ENCODE measurements at places on chromosomes 3 and 15.

GRCh38 chr3:67093305-67093704 lies 95.2 kb downstream of the KBTBD8 start:
- DNase-seq: no peak

GRCh38 chr15:66765478-66766281 lies 63.6 kb downstream of the SMAD6 start:
- no peak for DNase-seq

- no peak for DNase-seq
Measured at GRCh38 chr15:23642413-23643044, 5.1 kb downstream of the MAGEL2 start.

DNA sequence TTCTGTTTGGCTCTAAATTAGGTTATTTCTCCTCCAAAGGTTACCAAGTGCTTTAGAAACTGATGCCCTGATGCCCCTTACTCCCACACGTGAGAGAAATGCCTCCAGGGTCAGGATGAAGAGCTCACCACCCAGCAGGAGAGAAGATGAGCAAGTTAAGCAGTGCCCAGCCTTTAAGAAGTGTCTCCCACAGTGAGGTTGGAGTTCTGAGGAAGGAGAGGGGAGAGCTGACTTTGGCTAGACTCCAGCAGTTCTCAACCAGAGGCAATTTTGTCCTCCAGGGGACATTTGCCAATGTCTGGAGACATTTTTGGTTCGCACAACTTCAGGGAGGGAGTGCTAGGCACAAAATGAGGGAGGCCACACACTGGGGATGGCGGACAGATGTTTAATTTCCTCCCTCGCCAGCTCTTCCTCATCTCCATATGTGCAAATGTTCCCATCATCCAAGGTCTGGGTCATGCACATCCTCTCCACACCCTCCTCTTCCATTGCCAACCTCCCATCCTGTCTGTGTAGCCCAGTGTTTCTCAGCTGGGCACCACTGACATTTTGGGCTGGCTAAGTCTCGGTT lies 50.6 kb upstream of the SLC7A14 start:
- no peak for DNase-seq

DNA sequence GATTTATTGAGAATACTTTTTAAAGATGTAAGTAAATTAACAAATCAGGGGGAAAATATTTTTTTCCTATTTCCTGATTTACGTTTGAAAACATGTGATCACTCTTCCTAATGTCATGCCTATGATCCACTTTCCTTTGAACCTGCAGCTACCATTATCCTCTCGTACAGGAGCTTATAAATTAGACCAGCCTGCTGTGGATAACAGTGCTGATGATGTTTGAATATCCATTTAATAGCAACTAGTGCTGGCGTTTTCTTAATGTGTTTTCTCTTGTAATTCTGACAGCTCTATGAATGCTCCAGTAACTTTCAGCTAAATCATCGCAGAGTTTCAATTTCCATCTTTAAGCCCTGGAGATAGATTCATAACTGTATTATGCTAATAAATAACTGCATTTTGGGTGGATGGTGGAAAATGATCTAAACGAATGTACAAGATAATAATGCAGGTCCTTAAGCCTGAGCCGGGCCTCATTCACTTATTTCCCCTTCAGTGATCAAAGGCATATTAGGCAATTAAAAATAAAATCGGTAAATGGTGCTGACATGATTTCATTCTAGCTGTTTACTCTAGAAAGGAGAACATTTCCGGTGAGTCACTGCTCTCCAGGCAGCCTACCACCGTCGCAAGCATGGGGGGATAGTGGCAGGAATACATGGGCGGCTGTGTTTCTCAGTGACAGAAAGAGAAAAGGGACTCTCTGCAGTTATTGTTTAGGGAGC lies 58.5 kb upstream of the SLC24A5 start:
- DNase-seq: no peak

GRCh38 chr15:31369727-31370126 lies 43.1 kb downstream of the KLF13 start:
- DNase-seq: no peak

- no peak for DNase-seq
Measured at GRCh38 chr3:56375654-56376053, 92.6 kb downstream of the ERC2 start.

GRCh38 chr15:71678605-71679004 lies 131.7 kb upstream of the NR2E3 start:
- no peak for DNase-seq

DNA sequence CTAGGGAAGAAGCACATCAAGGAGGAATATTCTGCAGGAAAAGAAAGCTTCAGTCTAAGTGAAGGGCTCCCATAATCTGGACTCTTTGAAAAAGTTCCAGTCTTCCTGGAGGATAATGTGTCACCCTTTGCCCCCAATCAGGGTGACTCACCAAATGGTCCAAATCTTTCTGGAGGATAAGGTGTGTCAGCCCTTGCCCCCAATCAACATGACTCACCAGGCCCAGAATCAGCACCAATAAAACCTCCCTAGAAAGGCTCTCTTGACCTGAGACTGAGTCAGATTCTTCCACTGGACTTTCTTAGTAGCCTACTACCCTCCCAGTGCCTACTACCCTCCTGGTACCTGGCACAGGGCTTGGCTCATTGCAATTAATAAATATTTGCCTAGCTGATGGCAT lies 9.5 kb upstream of the ARL14 start:
- no peak for DNase-seq

DNA sequence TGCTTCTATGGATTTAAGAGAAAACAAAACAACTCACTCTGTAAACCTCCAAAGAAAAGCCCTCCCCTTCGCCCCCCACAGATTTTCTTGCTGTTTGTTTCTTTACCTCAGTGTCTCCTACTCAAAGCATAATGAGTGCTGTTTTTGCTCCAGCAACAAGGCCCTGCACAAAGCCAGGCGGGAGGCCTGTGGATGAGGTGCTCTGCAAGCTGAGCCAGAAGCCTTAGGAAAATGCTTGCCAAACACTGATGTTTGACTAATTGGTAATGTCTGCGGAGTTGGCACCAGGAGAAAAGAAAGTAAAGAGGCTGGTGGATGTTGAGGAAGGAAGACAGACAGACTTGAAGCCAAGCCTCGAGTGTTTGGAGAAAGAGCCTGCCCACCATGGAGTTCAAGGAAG lies 99.7 kb downstream of the RARB start:
- DNase-seq: no peak

- no peak for DNase-seq
Measured at GRCh38 chr3:150922611-150923010, 17.4 kb upstream of the MINDY4B start.

- no peak for DNase-seq
Measured at GRCh38 chr3:35592589-35593295, 46.6 kb upstream of the ARPP21 start.

- no peak for DNase-seq
Measured at GRCh38 chr3:24773798-24774197, 279.1 kb upstream of the THRB start.

GRCh38 chr3:46713050-46713897 lies 4.4 kb downstream of the PRSS50 start:
- DNase-seq: no peak

DNA sequence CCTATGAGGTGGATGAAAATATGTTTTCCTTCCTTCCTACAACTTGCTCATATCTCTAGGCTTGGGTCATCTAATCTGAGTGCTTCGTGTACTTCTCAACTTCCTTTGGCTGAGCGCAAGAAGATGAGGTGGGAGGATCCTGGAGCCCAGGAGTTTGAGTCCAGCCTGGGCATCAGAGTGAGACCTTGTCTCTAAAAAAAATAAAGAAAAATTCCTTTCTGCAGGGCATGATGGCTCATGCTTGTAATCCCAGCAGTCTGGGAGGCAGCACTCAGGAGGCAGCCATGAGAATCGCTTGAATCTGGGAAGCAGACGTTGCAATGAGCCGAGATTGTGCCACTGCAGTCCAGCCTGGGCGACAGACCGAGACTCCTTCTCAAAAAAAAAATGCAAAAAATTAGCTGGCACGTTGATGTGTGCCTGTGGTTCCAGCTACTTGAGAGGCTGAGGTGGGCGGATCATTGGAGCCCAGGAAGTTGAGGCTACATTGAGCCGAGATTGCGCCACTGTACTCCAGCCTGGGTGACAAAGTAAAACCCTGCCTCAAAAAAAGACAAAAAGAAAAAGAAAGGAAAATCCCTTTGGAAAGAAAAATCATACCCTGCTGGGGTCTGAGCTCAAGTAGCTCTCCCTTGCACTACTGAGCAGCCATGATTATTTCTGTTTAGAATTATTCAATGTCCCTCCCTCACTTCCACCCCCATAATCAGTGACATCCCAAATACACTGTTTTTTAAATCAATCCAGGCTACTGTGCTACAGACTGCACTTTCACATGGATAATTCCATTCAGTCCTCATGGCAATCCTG lies 28.0 kb upstream of the RAB11A start:
- DNase-seq: no peak

DNA sequence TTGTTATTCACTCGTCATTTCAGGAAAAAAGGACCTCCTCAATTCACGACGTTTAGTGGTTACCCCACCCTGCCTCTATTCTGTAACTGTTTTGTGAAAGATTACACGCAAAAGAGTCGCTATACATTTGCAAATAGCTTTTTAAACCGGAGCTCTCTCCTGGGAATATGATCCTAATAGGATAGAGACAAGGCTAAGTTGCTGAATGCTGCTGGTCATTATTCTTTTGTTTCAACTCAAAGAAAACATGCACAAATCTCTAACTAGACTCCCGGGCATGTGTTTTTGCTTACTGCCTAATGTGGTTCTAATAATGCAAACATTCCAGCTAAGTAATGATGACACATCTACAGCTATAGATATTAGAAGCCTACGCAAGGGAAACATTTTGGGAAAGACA lies 214.6 kb upstream of the MDFIC2 start:
- DNase-seq: no peak

GRCh38 chr3:16868513-16868912 lies 16.2 kb upstream of the PLCL2 start:
- DNase-seq: no peak

DNA sequence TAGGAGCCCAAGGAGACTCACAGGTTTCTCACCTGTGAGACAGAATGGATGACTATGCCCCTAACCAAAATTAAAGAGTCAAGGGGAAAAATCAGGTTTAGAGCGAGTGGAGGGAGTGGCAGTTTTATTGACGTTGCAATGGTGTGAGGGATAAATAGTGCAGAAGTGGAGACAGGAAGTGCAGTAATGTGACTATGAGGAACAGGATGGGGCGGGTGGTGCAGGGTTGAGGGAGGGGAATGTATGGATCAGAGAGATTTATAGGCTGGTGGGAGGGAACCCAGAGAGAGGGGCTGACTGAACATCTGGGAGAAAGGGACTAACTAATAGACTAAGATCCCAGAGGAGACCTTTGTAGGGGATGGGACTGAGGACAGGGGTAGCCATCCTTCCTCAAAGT lies 26.5 kb downstream of the EIF2AK4 start:
- no peak for DNase-seq

DNA sequence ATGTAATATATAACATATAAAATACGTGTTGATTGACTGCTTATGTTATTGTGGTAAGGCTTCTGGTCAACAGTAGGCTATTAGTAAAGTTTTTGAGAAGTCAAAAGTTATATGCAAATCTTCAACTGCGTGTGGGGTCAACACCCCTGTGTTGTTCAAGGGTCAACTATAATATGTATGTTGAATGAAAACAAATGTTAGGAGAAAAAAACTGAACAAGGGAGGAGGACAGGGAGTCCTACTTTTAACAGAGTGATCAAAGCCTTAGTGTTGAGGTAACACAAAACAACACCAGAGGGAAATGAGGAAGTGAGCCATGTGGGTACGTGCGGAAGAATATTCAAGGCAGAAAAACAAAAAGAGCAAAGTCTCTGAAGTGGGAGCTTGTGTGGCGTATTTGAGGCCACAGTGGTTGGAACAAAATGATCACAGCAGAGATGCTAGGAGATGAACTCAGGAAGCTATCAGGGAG lies 62.5 kb downstream of the SFMBT1 start:
- DNase-seq: no peak

GRCh38 chr3:120625159-120625586 lies 29.0 kb downstream of the NDUFB4 start:
- DNase-seq: no peak

GRCh38 chr3:122107171-122107570 lies 52.0 kb downstream of the CD86 start:
- DNase-seq: no peak

- no peak for DNase-seq
Measured at GRCh38 chr3:69090021-69090420, 5.3 kb downstream of the ARL6IP5 start.

DNA sequence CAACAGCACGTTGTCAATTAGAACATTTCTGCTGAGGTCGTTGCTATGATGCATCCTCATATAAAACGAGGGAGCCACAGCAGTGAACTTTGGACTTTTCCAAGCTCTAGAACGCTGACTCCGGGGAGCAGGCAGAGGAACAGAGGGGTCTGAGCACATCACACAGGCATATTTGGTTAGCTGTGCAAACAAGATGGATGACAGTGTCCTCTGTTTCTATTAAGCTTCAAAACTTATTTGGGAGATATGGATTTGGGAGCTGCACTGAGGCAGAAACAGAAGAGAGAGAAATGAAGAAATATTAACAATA lies 278.0 kb upstream of the TBL1XR1 start:
- no peak for DNase-seq

- no peak for DNase-seq
Measured at GRCh38 chr3:38614091-38614490, 35.4 kb downstream of the SCN5A start.

All from stimulated activated CD4-positive, alpha-beta T cell treated with anti-CD3 and anti-CD28 coated beads, TNF-alpha, amount 100 ng/mL, for 1 hour (primary cell).